ENCODE measurements at places on chromosomes 16 and 17.
A peak's percentile ranks its signal among the peaks of the same experiment; 100 is the strongest.

- no peak for DNase-seq
These were observed 96.4 kb upstream of the SHISA6 start for GRCh38 chr17:11144358-11145233.

- no peak for DNase-seq
These were observed 1.5 kb downstream of the PDF start for GRCh38 chr16:69328854-69329316.

GRCh38 chr16:78727536-78727935, 628.1 kb downstream of the WWOX start:
- no peak for DNase-seq

DNA sequence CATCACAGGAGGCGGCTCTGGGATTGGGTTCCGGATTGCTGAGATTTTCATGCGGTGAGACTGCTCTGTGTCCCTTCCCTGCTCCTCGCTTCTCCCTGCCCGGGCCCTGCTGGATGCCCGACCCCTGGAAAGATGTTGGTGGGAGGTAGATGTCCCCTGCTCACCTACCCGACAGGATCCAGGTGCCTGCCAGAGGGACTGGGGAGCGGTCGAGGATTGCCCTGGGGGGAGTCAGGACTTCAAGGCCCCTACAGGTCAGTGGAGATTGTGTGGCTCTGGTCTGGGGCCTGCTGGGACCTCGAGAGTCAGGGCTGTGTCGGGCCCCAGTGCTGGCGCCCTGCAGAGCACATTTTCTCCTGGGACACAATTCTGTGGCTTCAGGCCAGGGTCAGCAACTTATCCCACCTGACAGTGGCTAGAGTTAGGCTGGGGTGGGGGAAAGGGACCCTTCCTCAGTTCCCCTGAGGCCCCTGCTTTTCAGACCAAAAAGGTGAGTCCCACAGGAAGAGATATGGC, 3.3 kb downstream of the DECR2 start:
- no peak for DNase-seq

GRCh38 chr17:61155590-61156237, 243.9 kb upstream of the TBX2 start:
- DNase-seq: no peak

DNA sequence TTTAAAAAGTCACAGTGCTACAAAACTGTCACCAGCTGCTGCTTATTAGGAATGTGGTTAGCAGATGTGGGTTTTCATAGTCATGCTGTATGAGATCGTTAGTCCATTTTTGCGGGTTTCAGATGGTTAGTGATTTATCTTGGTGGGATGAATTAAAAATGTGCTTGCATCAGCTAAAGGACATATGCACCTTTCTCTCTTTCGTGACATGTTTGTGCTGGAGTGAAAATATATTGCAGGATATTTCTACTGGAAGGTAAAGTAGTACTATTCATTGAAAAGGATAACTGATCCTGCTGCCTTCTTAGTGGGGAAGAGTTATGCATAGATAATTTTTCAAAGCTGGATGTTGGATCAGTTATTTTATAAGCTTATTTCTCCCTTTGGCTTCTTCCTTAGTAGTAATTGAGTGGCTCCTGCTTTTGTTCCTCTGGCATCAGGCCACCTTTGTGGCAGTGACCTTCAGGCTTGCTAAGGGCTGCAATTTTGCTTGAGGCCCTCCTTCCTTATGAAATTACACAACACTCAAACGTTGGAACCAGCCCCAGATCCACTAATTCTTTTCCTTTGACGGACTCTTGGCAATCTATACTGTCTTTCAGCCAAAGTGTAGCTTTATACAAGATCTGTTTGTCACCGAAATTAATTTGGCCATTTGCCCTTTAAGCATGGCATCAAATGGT, 7.5 kb upstream of the SNTB2 start:
- no peak for DNase-seq

DNA sequence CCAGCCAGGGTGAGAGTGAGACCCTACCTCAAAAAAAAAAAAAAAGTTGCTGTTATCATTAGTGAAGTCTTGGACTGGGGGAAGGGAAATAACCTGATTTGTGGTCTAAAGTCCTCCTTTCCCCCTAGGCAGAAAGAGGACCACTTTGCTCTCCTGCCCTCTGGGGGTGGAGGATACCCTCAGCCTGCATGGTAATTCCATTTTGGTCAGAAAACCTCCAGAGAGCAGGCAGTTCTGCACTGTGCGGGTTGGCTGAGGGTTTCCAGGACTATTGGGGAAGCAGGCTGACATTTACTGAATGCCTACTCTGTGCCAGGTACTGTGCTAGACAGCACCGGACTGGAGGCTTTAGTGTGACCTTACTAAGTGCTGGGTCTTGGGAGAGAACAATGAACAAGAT, 2.6 kb downstream of the ADAP2 start:
- no peak for DNase-seq

GRCh38 chr17:30915833-30916611, 5.7 kb upstream of the ADAP2 start:
- DNase-seq: no peak

DNA sequence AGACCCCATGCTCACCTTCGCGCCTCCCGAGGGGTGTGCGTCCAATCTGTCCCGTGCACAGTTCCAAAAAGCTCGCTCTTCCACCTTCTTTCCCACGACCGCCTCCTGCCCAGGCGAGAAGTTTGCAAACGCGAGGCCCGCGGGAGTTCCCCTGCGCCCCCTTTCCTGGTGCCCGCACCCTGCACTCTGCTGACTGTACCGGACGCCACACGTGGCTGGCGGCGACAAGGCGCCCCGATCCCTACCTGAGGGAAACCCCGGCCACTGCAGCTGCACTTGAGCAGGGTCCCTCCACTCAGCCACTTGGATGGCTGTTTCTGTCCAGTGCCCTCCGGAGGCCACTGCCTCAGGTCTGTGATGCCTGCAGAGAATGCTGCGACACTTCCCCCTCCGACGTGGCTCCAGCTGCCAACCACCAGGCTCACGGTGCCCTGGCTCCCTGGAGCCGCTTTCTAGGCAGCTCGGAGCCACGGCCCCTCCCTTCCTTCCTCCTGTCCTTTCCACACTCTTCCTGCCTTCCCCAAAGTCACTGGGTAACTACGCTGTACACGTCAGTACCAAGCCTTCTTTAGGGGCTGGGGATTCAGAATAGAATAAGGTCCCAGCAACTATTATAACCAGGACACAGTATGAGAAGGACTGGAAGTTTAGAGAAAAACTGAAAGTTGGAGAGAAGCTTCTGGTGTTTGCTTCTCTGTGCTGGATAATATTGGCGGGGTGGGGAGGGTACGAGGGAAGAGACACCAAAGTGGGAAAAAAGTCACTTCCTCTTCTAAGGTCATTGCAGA, at the start of gene MLKL:
TSS of gene MLKL (minus strand) at position 425 of the 788 bp plus-strand sequence. CDS start 5,105 bp downstream, outside the sequence.
- no peak for DNase-seq

DNA sequence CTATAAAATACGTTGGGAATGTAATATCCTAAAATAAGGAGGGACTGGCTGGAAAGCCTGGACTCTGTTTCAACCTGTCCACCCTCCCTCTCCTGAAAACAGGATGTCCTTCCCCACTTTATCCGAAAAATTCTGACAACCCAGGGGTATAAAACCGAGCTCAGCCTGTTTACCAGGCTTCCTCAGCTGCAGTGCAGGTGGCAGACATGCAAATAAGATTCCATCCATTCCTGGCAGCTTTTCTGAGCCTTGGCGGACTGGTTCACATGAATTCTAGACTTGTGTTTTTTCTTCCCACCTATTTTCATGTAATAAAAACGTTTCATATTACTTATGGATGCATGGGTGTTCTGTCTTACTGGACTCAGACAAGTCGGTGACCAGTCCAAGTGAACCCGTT, 479.3 kb downstream of the KCNJ18 start:
- no peak for DNase-seq

DNA sequence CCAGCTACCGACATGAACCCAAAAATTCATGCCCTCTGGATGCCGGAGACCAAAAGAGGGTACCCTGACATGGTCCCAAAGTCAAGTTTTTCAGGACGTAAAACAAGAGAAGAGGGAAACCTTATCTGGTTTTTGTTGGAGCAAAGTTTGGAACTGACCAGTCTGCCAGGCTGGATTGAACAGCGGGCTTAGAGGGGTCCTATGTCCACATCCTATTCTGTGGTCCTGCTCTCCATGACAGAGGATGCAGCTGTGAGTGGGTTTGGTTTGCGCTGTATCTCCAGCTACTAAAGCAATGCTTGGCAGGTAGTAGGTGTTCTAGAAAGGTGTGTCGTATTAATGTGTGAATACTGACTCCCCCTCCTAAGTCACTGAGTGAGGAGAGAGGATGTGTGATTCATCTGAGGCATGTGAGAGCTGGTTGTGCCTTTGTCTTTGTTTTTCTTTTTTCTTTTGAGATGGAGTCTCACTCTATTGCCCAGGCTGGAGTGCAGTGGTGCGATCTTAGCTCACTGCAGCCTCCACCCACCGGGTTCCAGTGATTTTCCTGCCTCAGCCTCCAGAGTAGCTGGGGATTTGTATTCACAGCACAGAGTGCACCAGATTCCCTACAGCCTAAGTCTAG, 31.0 kb downstream of the PMM2 start:
- no peak for DNase-seq

- no peak for DNase-seq
These were observed 18.5 kb upstream of the TOB1 start for GRCh38 chr17:50884439-50885311.

DNA sequence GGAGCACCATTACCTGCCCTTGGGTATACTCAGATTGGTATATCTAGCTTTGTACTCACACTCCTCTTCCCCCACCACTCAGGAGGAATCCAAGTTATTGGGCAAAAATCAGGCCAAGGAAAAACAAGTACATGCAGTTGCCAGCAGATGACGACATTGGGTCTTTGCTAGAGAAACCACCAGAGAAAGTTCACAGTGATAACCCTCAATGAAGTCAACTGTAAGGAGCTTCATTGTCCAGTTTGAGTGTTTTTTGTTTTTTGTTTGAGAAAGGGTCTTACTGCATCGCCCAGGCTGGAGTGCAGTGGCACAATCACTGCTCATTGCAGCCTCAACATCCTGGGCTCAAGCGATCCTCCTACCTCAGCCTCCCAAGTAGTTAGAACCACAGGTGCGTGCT, 34.6 kb upstream of the TOX3 start:
- no peak for DNase-seq

- DNase-seq: no peak
These were observed 16.8 kb downstream of the TMEM100 start for GRCh38 chr17:55705847-55706246.

GRCh38 chr16:55929181-55929580, 54.0 kb upstream of the CES5A start:
- DNase-seq: no peak

- peak; percentile 38 for DNase-seq
These were observed 6.2 kb downstream of the JPH3 start for GRCh38 chr16:87608400-87608985.

DNA sequence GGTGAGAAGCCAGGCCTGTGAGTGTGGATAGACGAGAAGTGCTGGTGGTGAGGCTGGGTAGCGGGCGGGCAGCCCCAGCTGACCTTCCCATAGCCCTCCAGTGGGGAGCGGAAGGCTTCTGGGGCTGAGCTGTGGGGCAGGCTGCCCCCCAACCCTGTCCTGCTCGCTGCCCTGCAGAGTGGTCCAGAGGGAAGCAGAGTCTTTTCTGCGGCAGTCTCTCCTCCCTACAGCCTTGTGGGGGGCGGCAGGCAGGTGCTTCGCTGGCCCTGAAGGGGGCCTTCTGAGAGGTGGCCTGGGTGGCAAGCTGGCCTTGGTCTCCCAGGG, 3.7 kb downstream of the NLGN2 start:
- no peak for DNase-seq

DNA sequence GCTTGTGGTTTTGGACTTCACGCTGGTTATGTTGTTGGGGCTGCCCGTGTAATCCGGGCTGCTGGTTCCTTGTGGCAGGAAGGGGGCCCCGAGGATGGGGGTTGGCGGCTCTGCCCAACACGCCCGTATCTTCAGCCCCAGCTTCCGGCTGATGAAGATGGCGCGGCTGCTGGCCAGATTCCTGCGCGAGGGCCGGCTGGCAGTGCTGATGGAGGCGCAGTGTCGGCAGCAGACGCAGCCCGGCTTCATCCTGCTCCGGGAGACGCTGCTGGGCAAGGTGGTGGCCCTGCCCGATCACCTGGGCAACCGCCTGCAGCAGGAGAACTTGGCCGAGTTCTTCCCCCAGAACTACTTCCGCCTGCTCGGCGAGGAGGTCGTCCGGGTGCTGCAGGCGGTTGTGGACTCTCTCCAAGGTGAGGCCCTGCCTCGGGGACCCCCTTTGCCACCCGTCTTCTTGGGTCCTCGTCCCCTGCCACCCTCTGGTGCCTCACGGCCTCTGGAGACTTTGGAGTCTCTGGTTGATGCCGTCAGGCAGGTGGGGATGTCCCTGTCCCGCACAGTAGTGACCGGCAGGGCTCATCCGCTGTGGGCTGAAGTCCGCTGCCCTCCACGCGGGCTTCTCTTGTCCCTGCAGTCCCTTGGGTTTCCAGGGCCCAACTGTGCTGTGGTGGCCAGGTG, 2.2 kb downstream of the TELO2 start:
- no peak for DNase-seq

- no peak for DNase-seq
These were observed 260.3 kb downstream of the FTO start for GRCh38 chr16:53964145-53964790.
